CD4-positive, alpha-beta T cell treated with Interleukin-2 at 100 ng/mL for 4 hours (primary cell): ENCODE measurements at places on chromosomes 12 and 14.

GRCh38 chr14:71116568-71117122, 209.4 kb downstream of the PCNX1 start:
- DNase-seq = no peak

- DNase-seq = no peak
These were observed 120.7 kb downstream of the ADGRD1 start for GRCh38 chr12:131074221-131075083.

DNA sequence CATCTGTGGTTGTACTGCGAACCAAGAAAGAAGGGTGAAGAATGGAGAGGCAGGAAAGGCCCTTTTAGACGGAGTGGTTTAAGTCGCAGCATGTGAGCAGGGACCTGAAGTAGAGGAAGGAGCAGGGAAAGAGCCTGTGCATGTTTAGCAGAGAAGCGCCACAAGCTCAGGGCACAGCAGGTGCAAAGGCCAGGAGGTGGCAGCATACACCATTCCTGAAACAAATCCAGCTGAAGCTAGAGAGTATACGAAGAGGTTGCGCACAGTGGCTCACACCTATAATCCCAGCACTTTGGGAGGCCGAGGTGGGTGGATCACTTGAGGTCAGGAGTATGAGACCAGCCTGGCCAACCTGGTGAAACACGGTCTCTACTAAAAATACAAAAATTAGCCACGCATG, 49.9 kb downstream of the HELB start:
- DNase-seq = no peak

GRCh38 chr12:31219521-31219920, 106.4 kb downstream of the SINHCAF start:
- no peak for DNase-seq

DNA sequence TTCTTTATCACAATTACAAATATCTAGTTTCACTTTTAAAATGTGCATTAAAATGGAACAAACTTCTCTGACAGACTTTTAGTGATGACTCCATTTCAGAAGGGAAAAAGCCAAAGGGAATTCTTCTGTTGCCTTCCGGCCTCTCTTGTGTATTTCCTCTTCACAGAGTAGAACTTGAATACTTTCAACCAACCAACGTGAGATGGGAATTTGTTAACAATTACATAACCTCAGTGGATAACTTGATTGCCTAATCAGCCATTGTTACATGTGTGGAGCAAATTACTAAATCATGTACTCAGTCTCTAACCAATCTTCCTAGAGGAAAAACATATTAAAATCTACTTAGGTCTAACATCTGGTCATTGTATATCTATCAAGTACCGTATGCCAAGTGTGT, 291.1 kb downstream of the SYT1 start:
- DNase-seq = no peak
